GM18507 (cell line): ENCODE measurements at places on chromosomes 12 and 14.

- no peak for DNase-seq
Observed at GRCh38 chr14:68103853-68104252, 284.3 kb downstream of the RAD51B start.

DNA sequence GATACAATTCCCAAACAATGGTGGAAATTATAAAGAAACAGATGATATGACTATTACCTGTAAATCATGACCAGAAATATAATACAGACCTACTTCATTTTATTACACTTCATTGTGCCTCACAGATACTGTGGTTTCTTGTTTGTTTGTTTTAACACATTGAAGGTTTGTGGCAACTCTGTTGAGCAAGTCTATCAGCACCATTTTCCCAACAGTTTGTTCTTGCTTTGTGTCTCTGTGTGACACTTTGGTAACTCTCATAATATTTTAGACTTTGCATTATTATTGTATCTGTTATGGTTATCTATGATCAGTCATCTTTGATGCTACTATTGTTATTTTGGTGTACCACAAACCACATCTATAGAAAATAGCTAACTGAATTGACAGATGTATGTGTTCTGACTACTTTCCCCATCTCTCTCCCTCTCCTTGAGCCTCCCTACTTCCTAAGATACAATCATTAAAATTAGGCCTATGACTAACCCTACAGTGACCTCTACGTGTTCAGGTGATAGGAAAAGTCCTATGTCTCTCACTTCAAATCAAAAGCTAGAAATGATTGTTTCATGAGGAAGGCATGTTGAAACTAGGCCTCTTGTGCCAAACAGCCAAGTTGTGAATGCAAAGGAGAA is 49.1 kb downstream of the FBXO33 start:
- no peak for DNase-seq

GRCh38 chr12:47078733-47079467 is 521 bp upstream of the PCED1B start:
- no peak for DNase-seq

- no peak for DNase-seq
Observed at GRCh38 chr12:115210533-115211252, 526.7 kb upstream of the TBX3 start.

DNA sequence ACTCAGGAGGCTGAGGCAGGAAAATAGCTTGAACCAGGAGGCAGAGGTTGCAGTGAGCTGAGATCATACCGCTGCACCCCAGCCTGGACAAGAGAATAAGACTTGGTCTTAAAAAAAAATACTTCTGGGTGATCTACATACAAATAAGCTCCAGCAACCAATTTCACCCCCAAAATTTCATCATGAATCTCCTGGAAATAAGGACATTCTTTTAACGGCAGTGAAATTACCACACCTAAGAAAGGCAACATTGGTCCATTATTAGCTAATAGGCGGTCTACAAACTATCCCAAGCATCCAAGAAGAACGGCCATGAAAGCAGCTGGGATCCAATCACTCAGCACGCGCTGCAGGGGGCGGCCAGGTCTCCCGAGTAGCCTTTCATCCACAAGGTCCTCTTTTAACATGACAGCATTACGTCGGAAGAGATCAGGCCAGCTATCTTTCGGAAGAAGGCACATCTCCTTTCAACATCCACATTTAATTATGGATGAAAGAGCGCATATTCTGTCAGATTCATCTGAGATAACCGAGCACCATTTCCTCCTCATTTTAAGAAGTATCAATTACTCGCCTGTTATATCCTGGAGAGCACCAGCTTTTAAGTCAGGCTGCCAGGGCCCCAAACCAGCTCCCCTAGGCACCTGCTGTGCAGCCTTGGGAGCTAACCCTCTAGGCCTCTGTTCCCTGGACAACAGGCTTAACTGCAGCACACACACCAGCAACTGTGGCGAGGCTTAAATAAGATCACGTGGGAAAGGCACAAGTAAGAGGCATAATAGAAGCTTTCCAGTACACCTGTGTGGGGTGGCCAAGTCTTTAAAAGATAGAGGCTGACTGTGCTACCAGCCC is 4.2 kb downstream of the SLC15A4 start:
- no peak for DNase-seq

DNA sequence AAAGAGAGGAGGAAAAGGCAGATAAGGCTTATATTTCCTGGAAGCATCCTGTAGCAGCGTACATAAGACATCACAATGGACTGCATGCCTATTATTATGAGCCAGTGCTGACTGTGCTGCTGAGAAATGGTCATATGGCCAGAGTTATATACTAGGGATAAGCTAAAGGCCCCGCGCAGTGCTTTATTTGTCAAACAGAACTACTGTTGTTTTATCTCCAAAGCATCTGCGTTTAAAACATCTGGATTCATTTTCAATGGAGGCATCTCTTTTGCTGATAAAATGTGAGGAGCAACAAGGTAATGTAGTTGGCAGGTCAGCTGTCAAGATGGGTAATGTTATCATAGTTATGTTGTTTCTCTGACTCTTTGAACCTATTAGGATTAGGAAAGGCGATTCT is 28.0 kb upstream of the LMNTD1 start:
- DNase-seq = no peak

- no peak for DNase-seq
Observed at GRCh38 chr12:17949558-17950141, 140.3 kb downstream of the RERGL start.

DNA sequence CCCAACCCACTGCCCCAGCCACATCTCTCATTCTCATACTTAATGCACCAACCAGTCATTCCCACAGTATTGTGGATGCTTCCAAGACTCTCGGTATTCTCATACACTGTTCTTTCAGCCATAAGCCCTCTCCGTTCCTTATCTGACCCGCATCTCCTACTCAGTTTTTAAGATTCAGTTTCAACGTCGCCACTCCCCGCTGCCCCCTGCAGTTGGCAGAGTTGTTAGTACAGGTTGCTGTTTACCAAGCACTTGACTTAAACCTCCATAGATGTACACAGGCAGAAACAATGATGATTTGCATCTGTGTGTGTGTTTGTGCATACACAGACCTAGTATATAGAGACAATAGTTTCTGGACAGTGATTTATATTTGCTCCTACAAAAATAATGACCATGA is 40.2 kb downstream of the PAH start:
- DNase-seq = no peak

DNA sequence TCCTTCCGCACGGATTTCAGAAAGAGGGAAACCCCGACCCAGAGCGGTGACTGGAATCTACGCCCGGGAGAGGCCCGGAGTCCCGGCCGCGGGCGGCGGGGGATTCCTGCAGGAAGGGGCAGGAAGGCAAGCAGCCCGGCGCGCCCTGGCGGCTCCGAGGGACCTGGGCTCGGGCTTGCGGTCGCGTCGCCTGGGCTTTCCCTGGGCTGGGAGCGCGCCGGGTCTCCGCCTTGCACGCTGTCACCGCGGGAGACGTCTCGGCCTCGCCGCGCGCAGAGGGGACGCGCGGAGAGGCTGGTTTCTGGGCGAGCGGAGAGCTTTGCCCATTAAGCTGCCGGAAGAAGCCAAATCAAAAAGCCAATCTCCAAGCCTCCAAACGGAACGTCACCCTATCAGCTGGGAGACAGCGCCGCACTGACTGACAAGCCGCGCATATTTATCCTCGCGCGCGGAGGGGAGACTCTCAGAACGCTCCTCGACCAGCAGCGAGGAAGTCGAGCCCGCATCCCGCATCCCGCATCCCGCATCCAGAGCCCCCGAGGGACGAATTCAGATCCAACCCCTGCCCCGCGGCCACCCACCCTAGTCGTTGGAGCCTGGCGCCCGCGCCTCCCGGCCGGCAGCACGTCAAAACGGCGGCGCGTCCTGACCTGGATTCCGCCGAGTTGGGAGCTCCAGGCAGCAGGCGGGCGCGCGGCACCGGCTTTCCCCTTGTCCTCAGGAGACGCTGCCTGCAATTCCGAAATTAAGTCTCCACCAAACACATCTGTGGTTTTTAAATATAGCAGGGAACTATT is at the start of gene SLC8A3:
Gene SLC8A3, minus strand, starts transcription at position 293 of the 797 bp plus-strand sequence. CDS start 20,529 bp downstream, outside the sequence.
- peak; percentile 45 for DNase-seq

DNA sequence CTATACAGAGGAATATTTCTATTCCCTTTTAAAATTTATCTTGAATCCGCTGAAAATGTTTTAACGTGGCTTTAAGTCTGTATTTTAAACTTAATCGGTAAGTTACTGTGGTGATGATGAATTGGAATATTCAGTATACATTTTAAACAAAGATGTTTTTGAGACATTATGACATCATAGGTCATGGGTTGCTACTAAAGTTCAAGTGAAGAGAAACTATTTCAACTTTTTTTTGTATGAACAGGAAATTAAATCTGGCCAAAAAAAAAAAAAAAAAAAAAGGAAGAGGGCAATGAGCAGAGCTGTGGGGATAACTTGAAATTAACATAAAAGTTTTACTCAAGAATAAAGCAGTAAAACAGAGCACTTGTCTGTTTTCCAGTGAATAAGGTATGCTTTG is 109.0 kb downstream of the PLEKHA5 start:
- no peak for DNase-seq
